ENCODE measurements at places on chromosomes 1 and 21. TPM values are rescaled to one million over a fixed set of nuclear protein-coding genes. Genes with fewer than 3 reads are reported as not detected.

DMRTA2 gene
- polyA plus RNA-seq = 0.22 TPM

DDR2 gene
- polyA plus RNA-seq = 0.76 TPM

DIRAS3 gene
- polyA plus RNA-seq = 8.0 TPM

DRAM2 gene
- polyA plus RNA-seq = 72.2 TPM

RNF223 gene
- polyA plus RNA-seq = not detected

TBCE gene
- 72.9 TPM for polyA plus RNA-seq

Measured in neural cell (in vitro differentiated cells).